Tibial nerve (tissue), 4 donors: ENCODE measurements at places on chromosomes 6 and 20. TPM values are rescaled to one million over a fixed set of nuclear protein-coding genes. Genes with fewer than 3 reads are reported as not detected.

DNA sequence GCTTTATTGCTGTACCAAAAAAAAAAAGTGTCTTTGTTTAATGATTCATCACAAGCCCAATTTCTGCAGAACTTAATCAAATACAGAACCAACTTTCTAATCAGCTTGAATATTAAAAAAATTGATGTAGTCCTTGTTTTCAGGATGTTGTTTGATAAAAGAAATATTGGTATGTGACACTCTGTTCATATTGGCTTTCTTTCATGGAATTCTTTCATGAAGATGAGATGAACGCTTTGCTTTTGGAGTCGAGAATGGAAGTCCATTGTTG is 184.3 kb downstream of the ZNF217 start:
- no peak overlapping the region for H3K27ac ChIP-seq
- H3K4me1 ChIP-seq: no peaks in the 10 kb centered on the region
- H3K36me3 ChIP-seq: no peaks in the 10 kb centered on the region
- no peaks in the 10 kb centered on the region for H3K27me3 ChIP-seq
- H3K4me3 ChIP-seq: no peak overlapping the region
- no peak for DNase-seq

DNA sequence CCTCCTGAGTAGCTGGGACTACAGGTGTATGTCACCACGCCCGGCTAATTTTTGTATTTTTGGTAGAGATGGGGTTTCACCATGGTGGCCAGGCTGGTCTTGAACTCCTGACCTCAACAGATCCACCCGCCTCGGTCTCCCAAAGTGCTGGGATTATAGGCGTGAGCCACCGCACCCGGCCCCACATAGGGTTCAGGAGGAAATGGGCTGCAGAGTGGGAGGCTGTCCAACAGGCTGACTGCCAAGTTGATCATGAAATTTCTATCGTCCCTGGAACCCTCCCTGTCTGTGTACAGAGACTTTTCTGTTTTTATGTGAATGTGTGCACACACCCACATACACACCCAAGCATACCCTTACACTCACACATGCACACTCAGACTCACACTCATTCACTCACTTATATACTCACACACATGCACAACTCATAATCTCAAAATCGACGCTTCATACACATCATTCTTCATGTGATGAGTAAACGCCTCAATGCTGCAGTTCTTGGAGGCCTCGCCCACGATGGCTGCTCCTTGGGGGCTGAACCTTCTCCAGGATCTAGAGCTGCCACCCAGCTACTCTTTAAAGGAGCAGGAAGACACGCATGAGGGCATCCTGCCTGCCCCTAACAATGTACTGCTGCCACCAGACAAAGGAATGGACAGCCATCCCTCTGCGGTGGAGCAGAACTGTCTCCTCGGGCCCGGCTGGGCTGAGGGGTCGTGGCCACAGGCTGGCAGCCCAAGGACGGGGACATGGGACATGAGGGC is 35.6 kb downstream of the SUN5 start:
- no peak overlapping the region for H3K27ac ChIP-seq
- H3K4me3 ChIP-seq: no peak overlapping the region
- no peaks in the 10 kb centered on the region for H3K36me3 ChIP-seq
- no peak for DNase-seq

GRCh38 chr20:38130687-38131587 is 34.1 kb downstream of the TGM2 start:
- no peaks in the 10 kb centered on the region for H3K36me3 ChIP-seq

GRCh38 chr20:10125757-10126156 is 91.0 kb downstream of the ANKEF1 start:
- no peaks in the 10 kb centered on the region for H3K27me3 ChIP-seq
- no peaks in the 10 kb centered on the region for H3K36me3 ChIP-seq
- H3K27ac ChIP-seq: no peak overlapping the region
- no peaks in the 10 kb centered on the region for H3K4me1 ChIP-seq

DNA sequence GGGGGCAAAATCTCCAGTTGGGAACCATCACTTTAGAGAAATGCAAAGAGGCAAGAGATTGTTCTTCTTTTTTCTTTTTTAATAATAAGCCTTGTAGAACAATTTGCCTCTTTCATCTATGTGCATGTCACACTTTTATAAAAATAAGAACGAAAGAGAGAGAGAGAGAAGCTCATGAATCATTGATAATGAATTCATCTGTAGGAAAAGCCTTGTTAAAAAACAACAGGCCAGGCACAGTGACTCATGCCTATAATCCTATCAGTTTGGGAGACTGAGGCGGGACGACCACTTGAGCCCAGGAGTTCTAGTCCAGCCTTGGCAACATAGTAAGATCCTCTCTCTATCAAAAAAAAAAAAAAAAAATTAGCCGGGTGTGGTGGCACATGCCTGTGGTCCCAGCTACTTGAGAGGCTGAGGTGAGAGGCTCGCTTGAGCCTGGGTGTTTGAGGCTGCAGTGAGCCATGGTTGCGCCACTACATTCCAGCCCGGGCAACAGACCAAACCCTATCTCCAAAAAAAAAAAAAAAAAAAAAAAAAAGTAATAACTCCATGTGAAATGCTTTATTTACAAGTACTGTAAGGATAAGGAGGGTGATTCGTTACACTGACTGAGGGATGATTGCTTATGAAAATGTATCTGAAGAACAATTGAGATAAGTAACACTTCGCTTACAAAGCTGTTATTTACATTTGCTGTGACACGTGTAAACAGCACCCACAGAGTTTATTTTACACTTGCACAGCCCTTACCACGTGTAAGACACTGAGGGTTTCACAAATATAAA is 6.0 kb downstream of the CCN5 start:
- no peaks in the 10 kb centered on the region for H3K4me1 ChIP-seq
- no peaks in the 10 kb centered on the region for H3K36me3 ChIP-seq
- DNase-seq: no peak
- H3K27ac ChIP-seq: peak overlapping the region; percentile 82
- no peaks in the 10 kb centered on the region for H3K27me3 ChIP-seq

- H3K27ac ChIP-seq: no peak overlapping the region
- no peak overlapping the region for H3K4me3 ChIP-seq
- no peaks in the 10 kb centered on the region for H3K4me1 ChIP-seq
- DNase-seq: no peak
Observed at GRCh38 chr20:17992847-17993513, 24.2 kb downstream of the MGME1 start.

- H3K27me3 ChIP-seq: no peaks in the 10 kb centered on the region
- H3K36me3 ChIP-seq: no peaks in the 10 kb centered on the region
- DNase-seq: no peak
- no peak overlapping the region for H3K27ac ChIP-seq
- H3K4me1 ChIP-seq: no peaks in the 10 kb centered on the region
Observed at GRCh38 chr6:47810885-47811284, 29.1 kb downstream of the OPN5 start.

- peaks cover 89% of the 10 kb centered on the region for H3K27me3 ChIP-seq
- no peak for DNase-seq
- no peaks in the 10 kb centered on the region for H3K4me1 ChIP-seq
Observed at GRCh38 chr6:50819466-50819903, 814 bp downstream of the TFAP2B start.

GRCh38 chr6:131862476-131862875 is 54.7 kb downstream of the ENPP1 start:
- no peak overlapping the region for H3K27ac ChIP-seq
- no peaks in the 10 kb centered on the region for H3K36me3 ChIP-seq
- H3K4me1 ChIP-seq: no peaks in the 10 kb centered on the region
- no peak overlapping the region for H3K4me3 ChIP-seq
- no peaks in the 10 kb centered on the region for H3K27me3 ChIP-seq

DNA sequence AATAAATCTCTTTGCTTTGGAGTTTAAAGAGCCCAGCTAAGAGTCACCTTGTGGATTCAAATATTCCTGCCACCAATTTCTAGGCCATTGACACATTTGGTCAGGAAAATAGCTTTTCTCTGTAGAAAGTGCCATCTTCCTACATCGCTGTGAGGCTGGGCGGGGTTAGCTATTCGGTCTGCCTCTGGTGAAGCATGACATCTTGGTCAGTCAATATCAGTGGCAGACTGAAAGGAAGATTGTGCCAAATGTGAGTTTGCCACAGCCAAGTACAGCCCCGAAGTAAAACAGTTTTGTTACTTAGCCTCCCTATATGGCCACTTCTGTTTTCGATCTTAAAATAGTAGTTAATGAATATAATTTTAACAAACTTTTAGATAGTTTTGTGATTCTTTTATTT is 65.5 kb upstream of the FABP7 start:
- H3K4me3 ChIP-seq: no peak overlapping the region
- no peaks in the 10 kb centered on the region for H3K36me3 ChIP-seq
- H3K4me1 ChIP-seq: no peaks in the 10 kb centered on the region

DNA sequence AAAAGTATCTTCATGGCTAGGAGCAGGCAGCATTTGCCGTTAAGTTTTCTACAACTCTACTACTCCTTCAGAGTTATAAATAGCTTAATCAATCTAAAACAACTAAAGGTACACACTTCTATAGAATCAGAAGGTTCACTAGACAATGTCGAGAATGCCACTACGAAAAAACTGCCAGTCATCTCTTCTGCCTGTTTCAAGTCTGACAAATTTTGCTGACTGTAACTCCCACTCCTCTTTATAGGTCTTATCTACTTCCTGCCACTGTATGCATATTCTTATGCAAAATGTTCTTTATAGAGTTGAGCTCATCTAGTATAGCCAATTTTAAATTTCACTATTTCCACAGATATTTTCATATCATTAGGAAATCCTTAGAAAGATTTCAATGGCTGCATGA is 160.1 kb downstream of the EYS start:
- no peak for DNase-seq
- no peaks in the 10 kb centered on the region for H3K4me1 ChIP-seq
- H3K36me3 ChIP-seq: no peaks in the 10 kb centered on the region
- H3K4me3 ChIP-seq: no peak overlapping the region

- DNase-seq: no peak
- H3K4me1 ChIP-seq: no peaks in the 10 kb centered on the region
- H3K36me3 ChIP-seq: no peaks in the 10 kb centered on the region
- peak overlapping the region; percentile 19 for H3K4me3 ChIP-seq
- H3K27me3 ChIP-seq: no peaks in the 10 kb centered on the region
Observed at GRCh38 chr6:42911171-42912021, 4.5 kb upstream of the PTCRA start.

- no peaks in the 10 kb centered on the region for H3K27me3 ChIP-seq
- H3K27ac ChIP-seq: no peak overlapping the region
- no peak for DNase-seq
- no peaks in the 10 kb centered on the region for H3K36me3 ChIP-seq
- H3K4me3 ChIP-seq: no peak overlapping the region
Observed at GRCh38 chr6:39231521-39232243, 2.4 kb upstream of the KCNK5 start.

DNA sequence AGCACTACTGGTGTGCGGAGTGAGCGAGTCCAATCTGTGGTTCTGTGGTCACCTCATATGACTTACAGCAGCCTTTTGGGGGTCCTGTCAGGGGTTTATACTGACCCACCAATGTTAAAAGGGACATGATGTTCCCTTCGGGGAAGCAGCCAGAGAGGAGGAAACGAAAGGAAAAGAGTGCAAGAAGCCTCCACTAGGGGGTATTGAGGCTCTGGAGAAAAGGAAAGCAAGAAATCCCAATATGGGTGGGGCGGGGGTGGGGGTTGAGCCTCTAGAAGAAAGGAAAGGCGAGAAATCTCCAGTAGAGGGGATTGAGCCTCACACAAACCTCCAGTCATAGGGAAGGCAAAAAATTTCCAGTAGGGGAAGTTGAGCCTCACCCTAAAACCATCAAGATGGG is 249.3 kb upstream of the ECI2 start:
- H3K4me1 ChIP-seq: no peaks in the 10 kb centered on the region
- no peaks in the 10 kb centered on the region for H3K27me3 ChIP-seq
- DNase-seq: no peak
- H3K4me3 ChIP-seq: no peak overlapping the region
- H3K27ac ChIP-seq: no peak overlapping the region

- no peak overlapping the region for H3K4me3 ChIP-seq
- H3K36me3 ChIP-seq: peaks cover 20% of the 10 kb centered on the region
- no peak overlapping the region for H3K27ac ChIP-seq
- no peak for DNase-seq
Observed at GRCh38 chr20:36613974-36614373, 8.4 kb downstream of the RAB5IF start.

Gene TAB2
- total RNA-seq: 101 TPM

Gene HDGFL1
- not detected for total RNA-seq

Gene GJA1
- 44.7 TPM for total RNA-seq

Gene SLC17A5
- total RNA-seq: 11.9 TPM

Gene ELOVL4
- 1.2 TPM for total RNA-seq

Gene PDE10A
- 3.5 TPM for total RNA-seq

Gene NOTCH4
- total RNA-seq: 26.0 TPM

Gene GPR63
- 0.90 TPM for total RNA-seq
